Stimulated activated CD4-positive, alpha-beta T cell treated with anti-CD3 and anti-CD28 coated beads, TNF-alpha, amount 100 ng/mL, for 1 hour (primary cell): ENCODE measurements at places on chromosomes 11 and 22.

DNA sequence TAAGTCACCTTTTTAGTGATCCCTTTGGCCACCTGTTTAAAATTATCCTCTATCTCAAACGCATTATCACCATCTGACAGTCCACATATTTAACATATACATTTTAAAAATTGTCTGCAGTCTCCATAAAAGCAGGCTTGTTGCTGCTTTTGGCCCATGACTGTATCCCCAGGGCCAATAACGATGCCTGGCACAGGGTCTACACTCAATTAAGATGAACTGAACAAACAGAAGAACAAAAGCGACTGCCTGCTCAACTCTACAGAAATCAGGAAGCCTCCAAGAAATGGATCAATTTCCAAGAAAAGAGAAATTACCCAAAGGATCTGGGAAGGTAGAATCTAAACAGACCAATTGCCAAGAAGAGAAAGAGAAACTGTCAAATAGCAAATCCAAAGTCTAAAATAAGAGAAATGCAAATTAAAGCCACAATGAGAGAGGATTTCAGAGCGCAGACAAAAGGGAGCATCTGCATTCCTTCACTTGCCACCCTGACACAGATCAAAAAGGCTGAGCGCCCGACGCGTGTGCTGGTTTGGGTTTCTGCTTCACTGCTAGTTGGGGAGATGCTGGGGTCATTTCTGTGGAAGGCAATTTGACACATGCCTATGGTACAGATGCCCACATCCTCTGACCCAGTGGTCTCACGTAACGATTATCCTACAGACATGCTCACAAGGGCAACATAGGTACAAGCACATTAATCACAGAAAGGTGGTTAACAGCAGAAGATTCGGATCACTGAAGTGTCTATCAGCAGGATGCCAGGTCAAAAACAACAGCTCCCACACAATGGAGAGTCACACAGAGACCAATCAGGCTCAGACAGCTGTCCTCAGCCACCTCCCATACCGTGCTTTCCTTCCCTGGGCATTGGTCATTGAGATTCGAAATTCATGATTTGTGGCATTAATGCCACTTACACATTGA lies 55.9 kb downstream of the SHISAL1 start:
- no peak for DNase-seq

- DNase-seq = no peak
Observed at GRCh38 chr11:103234974-103235373, 125.7 kb downstream of the DYNC2H1 start.

GRCh38 chr11:7581021-7581590 lies 67.3 kb downstream of the PPFIBP2 start:
- DNase-seq = no peak

GRCh38 chr11:95067039-95067840 lies 521 bp downstream of the SRSF8 start:
- DNase-seq = peak; percentile 61

- no peak for DNase-seq
Observed at GRCh38 chr11:3052109-3052479, 5.1 kb downstream of the CARS1 start.

GRCh38 chr11:73223998-73224730 lies 6.1 kb downstream of the P2RY2 start:
- no peak for DNase-seq

DNA sequence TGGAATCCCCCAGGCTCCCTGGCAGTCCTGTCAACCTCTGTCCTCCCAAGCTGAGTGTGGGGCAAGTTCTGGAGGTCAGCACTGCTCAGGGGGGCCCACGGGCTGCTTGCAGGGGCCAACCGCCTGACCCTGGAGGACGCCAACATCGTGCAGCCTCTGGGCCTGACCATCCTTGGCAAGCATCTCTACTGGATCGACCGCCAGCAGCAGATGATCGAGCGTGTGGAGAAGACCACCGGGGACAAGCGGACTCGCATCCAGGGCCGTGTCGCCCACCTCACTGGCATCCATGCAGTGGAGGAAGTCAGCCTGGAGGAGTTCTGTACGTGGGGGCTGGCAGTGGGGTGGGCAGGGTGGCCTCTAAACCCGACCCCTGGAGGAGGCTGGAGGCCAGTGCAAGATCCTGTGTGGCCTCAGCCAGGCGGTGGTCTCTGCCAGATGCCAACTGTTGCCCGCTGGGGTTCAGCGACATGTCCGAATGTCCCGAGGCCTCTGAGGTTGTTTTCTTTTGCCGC lies 34.6 kb upstream of the PPP6R3 start:
- no peak for DNase-seq

GRCh38 chr11:1074244-1075221 lies at the start of gene MUC2:
Gene MUC2, plus strand, starts transcription at chr11:1074874.
- DNase-seq = no peak

- DNase-seq = no peak
Observed at GRCh38 chr11:128400382-128401203, 186.8 kb downstream of the ETS1 start.

DNA sequence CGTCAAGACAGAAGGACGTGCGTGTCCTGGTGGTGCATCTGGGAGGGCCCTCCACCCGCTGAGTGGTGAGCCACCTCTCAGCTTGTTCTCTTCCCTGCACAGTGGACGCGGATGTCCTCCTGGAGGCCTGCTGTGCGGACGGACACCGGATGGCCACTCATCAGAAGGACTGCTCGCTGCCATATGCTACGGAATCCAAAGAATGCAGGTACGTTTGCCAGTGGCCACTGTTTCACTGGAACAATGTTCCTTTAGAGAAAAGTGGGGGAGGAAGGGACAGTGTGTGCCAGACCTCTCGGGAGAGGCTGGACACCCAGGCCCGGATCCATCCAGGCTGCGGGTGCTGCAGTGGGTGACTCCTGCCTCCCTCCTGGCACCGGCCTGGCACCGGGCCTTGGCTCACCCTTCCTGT lies 15.9 kb downstream of the FBLN1 start:
- no peak for DNase-seq

GRCh38 chr22:17777005-17777716 lies 2.9 kb upstream of the BID start:
- DNase-seq = no peak

- no peak for DNase-seq
Observed at GRCh38 chr11:12402691-12403120, 25.3 kb downstream of the PARVA start.

- DNase-seq = no peak
Observed at GRCh38 chr11:4086575-4087353, 7.8 kb upstream of the RRM1 start.

GRCh38 chr11:130211144-130211543 lies 51.6 kb downstream of the ST14 start:
- no peak for DNase-seq

DNA sequence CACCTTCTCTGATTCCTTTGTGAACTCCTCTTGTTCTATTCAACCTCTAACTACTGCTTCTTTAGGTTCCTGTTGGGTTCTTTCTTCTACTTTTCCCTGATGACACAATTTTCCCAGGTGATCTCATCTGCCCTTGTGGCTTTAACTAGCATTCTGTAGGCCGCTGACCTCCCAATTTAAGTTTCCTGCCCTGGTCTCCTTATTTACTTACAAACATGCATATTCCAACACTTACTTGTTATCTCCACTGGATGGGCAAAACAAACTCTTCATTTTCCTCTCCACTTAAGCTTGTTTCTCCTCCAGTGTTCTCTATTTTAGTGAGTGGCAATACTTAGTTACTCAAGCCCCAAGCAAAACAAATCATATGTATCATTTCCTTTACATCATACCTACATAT lies 734.5 kb downstream of the METTL15 start:
- DNase-seq = no peak

DNA sequence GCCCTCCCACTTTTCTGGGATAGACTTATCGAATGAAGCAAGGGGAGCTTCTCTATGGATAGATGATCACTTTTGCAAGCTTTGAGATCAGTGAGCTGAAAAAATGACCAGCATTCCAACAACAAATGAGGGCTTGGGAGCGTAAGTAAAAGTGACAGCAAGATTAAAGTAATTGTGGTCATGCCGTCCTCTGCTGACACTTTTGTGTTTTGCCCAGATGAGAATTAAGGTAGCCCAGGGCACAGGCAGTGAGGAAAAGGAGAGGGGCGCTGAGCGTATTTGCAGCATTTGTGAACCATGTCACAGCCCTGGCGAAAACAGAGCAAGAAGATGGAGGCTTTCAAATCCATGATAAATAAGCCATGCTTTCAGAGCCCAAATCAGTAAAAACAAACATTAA lies 24.6 kb upstream of the TMA7B start:
- no peak for DNase-seq

DNA sequence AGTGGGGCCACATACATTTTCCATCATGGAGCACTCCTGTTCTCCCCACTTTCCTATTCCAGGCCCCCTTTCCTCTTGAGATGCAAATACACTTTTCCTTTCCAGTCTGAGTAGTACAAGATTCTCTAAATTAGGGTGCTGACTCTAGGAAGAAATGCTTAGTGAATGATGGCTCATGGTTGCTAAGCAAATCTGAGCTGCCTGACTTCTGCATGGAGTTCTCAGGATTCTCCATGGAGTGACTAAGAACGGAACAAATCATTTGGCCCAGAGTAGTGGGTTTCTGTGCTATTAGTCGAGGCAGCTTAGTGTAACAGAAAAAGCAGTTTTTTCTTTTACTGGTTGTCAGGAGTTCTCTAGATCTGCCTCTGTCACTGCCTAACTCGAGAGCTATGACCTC lies 65.4 kb upstream of the NTM start:
- DNase-seq = no peak

DNA sequence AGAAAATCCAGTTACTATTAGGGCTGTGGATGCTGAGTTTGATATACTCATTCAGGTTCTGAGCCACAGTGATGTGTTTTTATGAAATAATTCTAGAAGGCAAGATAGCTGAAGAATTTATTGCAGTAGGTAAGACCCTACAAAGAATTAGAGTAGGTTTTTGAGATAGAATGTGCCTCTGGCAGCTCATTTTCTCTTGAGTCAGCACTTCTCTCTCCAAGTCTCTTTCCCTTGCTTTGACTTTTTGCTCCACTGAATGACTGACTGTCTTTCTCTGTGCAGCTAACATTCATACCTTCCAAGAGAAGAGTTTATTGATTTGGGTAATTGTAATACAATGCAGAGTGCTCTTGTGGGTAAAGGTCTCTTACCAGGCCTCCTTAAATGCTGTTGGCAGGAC lies 48.0 kb upstream of the C11orf87 start:
- DNase-seq = no peak

GRCh38 chr22:43891360-43892182 lies at the start of gene PNPLA5:
Gene PNPLA5, minus strand, starts transcription at chr22:43892013. Its CDS starts 133 bp downstream, at chr22:43891880.
- no peak for DNase-seq

GRCh38 chr11:82865841-82866240 lies 34.4 kb downstream of the PRCP start:
- DNase-seq = no peak

DNA sequence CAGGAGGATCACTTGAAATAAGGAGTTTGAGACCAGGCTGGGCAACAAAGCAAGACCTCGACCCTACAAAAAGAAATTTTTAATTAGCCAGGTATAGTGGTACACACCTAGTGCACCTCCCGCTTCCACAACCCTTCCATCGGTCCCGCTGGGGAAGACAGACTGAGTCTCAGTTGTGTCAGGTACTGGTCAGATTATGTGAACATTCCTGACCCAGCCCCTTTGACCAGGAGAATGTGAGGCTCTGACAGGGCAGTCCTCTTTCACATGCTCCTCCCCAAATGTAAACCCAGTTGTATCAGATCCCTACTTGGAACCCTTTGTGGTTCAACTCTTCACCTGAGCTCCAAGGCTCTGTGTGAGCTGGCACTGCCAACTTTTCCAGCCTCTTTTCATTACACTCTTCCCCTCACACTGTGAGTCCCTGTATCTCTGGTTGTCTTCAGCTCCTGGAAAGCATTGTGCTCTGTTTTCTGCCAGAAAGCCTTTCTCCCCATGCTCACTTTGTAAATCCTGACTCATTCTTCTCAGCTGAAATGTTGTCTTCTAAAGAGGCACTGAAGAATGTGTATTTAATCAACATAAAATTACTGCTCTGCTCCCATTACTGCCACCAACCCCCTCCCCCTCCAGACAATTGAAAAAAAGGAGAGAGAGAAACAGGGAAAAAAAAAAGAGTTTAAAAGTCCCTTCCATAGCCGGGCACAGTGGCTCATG lies 2.1 kb upstream of the TTLL12 start:
- DNase-seq = no peak
